ENCODE measurements at places on chromosomes 7 and 10. TPM values are rescaled to one million over a fixed set of nuclear protein-coding genes. Genes with fewer than 3 reads are reported as not detected.
A peak's percentile ranks its signal among the peaks of the same experiment; 100 is the strongest.

SEMA3A gene
- total RNA-seq: 0.75 TPM

TFR2 gene
- not detected for total RNA-seq

CNPY1 gene
- total RNA-seq: not detected

NPTX2 gene
- total RNA-seq: 44.2 TPM

ARID5B gene
- total RNA-seq: 92.5 TPM

ZEB1 gene
- 77.3 TPM for total RNA-seq

ZNF488 gene
- not detected for total RNA-seq

GPRIN2 gene
- total RNA-seq: 6.3 TPM

RARRES2 gene
- 144 TPM for total RNA-seq

DNA sequence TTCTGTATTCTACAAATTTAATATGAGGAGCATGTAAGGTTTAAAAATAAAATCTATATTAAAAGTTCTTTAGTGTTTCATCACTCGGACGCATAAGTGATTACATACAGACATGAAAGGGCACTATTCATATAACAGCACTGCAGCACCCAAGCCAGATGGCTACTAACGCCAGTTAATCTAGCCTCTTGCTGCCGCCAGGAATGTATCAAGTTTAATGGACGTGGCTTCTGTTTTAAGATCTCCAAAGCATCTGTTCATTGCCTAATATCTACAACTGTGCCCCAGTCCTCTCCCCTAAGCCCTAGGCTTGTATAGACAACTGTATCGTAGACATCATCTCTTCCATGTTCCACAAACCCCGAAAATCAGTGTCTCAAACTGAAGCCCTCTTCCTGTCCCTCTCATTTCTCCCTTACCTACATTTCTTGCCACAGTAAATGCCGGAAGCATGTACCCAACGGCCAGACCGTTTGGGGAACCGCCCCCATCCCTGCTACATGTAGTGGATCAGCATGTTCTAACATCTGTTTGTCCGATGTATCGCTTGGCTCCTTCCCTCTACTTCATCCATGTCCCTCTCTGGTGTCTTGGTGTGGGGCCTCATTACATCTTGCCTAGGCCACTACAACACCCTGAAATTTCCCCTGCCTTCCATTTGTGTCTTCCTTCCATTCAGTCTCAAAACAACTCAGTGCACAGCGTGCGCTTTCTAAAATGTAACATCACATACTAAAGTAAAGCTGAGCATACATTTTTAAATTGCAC, 147.5 kb upstream of the RSU1 start:
- no peaks in the 10 kb centered on the region for H3K36me3 ChIP-seq
- DNase-seq: no peak
- H3K27me3 ChIP-seq: no peaks in the 10 kb centered on the region
- no peak overlapping the region for H3K27ac ChIP-seq

GRCh38 chr7:30448461-30449189, 30.0 kb downstream of the NOD1 start:
- no peak overlapping the region for H3K4me3 ChIP-seq
- H3K4me1 ChIP-seq: no peaks in the 10 kb centered on the region

DNA sequence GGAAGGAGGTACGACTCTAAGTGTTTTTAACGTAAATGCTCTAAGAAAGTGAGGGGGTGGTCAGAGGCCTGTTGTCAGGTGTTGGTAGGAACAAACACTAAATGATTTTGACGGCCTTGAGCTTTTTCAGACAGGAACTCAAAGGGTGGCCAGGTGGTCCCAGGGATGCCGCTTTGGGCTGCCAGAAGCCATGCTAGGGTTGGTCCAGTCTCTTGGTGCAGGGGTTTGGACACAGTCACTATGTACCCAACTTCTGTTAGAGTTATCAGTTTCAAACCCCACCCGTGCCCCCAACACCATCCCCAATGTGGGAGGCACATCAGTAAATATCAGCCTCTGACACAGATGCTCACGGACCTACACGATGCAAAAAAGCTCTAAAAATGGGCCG, 9.3 kb downstream of the ATP6V0E2 start:
- H3K27ac ChIP-seq: no peak overlapping the region
- H3K4me1 ChIP-seq: peaks cover 6% of the 10 kb centered on the region
- peaks cover 6% of the 10 kb centered on the region for H3K36me3 ChIP-seq
- no peak for DNase-seq

DNA sequence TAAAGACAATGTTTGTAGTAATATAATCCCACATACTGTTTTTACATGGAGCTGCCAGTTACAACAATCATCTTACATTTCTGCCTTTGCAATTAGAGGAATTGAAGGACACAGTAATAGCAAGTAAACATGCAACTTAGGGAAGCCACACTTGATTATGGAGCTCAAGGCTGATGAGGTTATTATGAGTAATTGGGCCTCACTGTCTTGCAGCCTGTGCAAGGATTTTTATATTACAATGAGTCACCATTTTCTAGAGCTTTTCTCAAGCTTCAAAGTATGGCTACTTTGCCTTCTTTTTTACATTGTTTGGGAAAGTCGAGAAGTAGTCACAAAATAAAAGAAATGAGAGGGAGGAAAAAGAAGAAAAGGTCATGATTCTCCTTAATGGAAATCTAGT, 226.4 kb downstream of the KIAA1217 start:
- H3K36me3 ChIP-seq: no peaks in the 10 kb centered on the region
- no peak overlapping the region for H3K27ac ChIP-seq
- no peak overlapping the region for H3K4me3 ChIP-seq
- H3K4me1 ChIP-seq: no peaks in the 10 kb centered on the region

- no peaks in the 10 kb centered on the region for H3K27me3 ChIP-seq
- H3K4me3 ChIP-seq: no peak overlapping the region
- H3K36me3 ChIP-seq: no peaks in the 10 kb centered on the region
- H3K4me1 ChIP-seq: no peaks in the 10 kb centered on the region
- DNase-seq: no peak
- no peak overlapping the region for H3K27ac ChIP-seq
These were observed 6.6 kb upstream of the TARP start for GRCh38 chr7:38280000-38280399.

- H3K4me3 ChIP-seq: no peak overlapping the region
- no peaks in the 10 kb centered on the region for H3K27me3 ChIP-seq
- H3K27ac ChIP-seq: no peak overlapping the region
- DNase-seq: no peak
- peaks cover 10% of the 10 kb centered on the region for H3K36me3 ChIP-seq
These were observed 59.1 kb downstream of the CDC123 start for GRCh38 chr10:12255048-12255447.

GRCh38 chr10:73969224-73969841, 28.6 kb upstream of the VCL start:
- H3K27me3 ChIP-seq: no peaks in the 10 kb centered on the region
- H3K27ac ChIP-seq: peak overlapping the region; percentile 11
- no peak overlapping the region for H3K4me3 ChIP-seq
- no peak for DNase-seq
- peaks cover 11% of the 10 kb centered on the region for H3K4me1 ChIP-seq

- no peak overlapping the region for H3K27ac ChIP-seq
- no peak overlapping the region for H3K4me3 ChIP-seq
- H3K4me1 ChIP-seq: no peaks in the 10 kb centered on the region
- H3K36me3 ChIP-seq: no peaks in the 10 kb centered on the region
- H3K27me3 ChIP-seq: no peaks in the 10 kb centered on the region
These were observed 152.2 kb downstream of the TMEM178B start for GRCh38 chr7:141225916-141226618.

- peak; percentile 52 for DNase-seq
- no peak overlapping the region for H3K27ac ChIP-seq
- no peaks in the 10 kb centered on the region for H3K4me1 ChIP-seq
These were observed 128.4 kb downstream of the DNAJB6 start for GRCh38 chr7:157464971-157465886.

GRCh38 chr10:59668096-59668495, 41.6 kb downstream of the SLC16A9 start:
- no peaks in the 10 kb centered on the region for H3K36me3 ChIP-seq
- no peaks in the 10 kb centered on the region for H3K27me3 ChIP-seq
- DNase-seq: no peak
- no peaks in the 10 kb centered on the region for H3K4me1 ChIP-seq
- H3K4me3 ChIP-seq: no peak overlapping the region
- H3K27ac ChIP-seq: no peak overlapping the region

- H3K4me3 ChIP-seq: no peak overlapping the region
- H3K27ac ChIP-seq: no peak overlapping the region
- H3K36me3 ChIP-seq: peaks cover 8% of the 10 kb centered on the region
- no peak for DNase-seq
These were observed 17.1 kb downstream of the ENTPD7 start for GRCh38 chr10:99676426-99676825.

DNA sequence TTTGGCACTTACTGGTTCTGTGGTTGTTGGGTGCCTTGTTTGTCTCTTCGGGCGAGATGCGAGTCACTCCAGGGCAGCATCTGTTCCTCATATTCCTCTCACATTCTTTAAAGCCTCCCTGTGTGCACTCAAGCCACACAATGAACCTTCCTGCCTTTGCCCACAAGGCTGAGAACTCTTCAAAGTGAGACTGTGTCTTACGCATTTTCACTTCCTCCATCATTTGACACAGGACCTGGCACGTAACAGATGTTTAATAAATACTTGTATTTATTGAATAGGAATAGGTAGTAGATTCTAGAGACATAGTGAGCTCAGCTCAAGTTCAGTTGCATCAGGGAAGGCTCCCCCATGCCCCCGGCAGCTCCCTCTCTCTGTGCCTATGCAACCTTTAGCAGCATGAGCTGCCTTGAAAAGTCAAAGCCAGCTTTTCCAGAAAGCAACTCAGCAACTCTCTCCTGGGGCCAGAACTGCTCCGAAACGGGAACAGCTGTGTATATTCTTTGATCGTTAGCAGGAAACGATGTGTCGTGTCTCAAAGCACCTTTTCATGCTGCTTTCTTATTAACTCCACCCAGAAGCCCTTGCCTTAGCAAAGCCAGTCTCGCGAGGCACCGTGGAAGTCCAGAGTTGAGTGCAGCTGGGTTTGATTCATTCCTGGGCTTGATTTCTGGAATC, 97.5 kb downstream of the PFKFB3 start:
- H3K4me1 ChIP-seq: peaks cover 20% of the 10 kb centered on the region
- no peaks in the 10 kb centered on the region for H3K36me3 ChIP-seq
- no peak overlapping the region for H3K4me3 ChIP-seq
- peak overlapping the region; percentile 23 for H3K27ac ChIP-seq
- H3K27me3 ChIP-seq: no peaks in the 10 kb centered on the region

GRCh38 chr10:17816199-17816598, 7.1 kb downstream of the MRC1 start:
- no peaks in the 10 kb centered on the region for H3K36me3 ChIP-seq
- H3K4me1 ChIP-seq: no peaks in the 10 kb centered on the region
- no peak for DNase-seq
- H3K27me3 ChIP-seq: no peaks in the 10 kb centered on the region
- no peak overlapping the region for H3K27ac ChIP-seq

- no peaks in the 10 kb centered on the region for H3K36me3 ChIP-seq
- H3K27ac ChIP-seq: peak overlapping the region; percentile 59
- peaks cover 7% of the 10 kb centered on the region for H3K4me1 ChIP-seq
- no peak for DNase-seq
These were observed 32.8 kb downstream of the CCNY start for GRCh38 chr10:35369049-35369611.

GRCh38 chr10:23373156-23373555, 28.6 kb upstream of the C10orf67 start:
- H3K36me3 ChIP-seq: no peaks in the 10 kb centered on the region
- H3K27me3 ChIP-seq: no peaks in the 10 kb centered on the region
- H3K27ac ChIP-seq: no peak overlapping the region

GRCh38 chr7:87113077-87113476, 39.2 kb upstream of the DMTF1 start:
- H3K36me3 ChIP-seq: no peaks in the 10 kb centered on the region
- H3K27me3 ChIP-seq: no peaks in the 10 kb centered on the region
- no peaks in the 10 kb centered on the region for H3K4me1 ChIP-seq
- H3K4me3 ChIP-seq: no peak overlapping the region
- no peak overlapping the region for H3K27ac ChIP-seq
- DNase-seq: no peak

GRCh38 chr7:98458090-98458875, 57.4 kb upstream of the BAIAP2L1 start:
- DNase-seq: no peak
- no peaks in the 10 kb centered on the region for H3K36me3 ChIP-seq
- H3K27ac ChIP-seq: no peak overlapping the region
- no peaks in the 10 kb centered on the region for H3K4me1 ChIP-seq
- H3K27me3 ChIP-seq: no peaks in the 10 kb centered on the region
- H3K4me3 ChIP-seq: no peak overlapping the region

DNA sequence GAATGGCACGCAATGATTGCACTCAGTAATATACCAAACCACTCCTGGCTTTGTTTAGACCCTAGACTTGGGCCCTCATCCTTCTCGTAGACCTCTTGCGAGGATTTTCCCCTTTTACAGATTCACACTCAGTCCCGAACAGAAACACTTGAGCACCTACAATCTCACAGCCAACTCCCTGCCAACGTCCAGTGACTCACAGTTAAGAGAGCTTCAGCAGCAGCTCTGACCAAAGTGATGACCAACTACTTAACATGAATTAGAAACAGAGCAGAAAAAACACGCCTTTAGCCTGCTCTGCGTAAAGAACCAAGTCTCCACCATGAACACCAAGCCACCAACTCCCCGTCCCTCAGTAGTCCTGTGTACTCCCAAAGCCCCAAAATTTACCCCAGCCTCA, 2.2 kb downstream of the DNAJC30 start:
- DNase-seq: no peak
- H3K27me3 ChIP-seq: no peaks in the 10 kb centered on the region
- peaks cover 23% of the 10 kb centered on the region for H3K4me1 ChIP-seq
- no peak overlapping the region for H3K27ac ChIP-seq
- H3K4me3 ChIP-seq: no peak overlapping the region

DNA sequence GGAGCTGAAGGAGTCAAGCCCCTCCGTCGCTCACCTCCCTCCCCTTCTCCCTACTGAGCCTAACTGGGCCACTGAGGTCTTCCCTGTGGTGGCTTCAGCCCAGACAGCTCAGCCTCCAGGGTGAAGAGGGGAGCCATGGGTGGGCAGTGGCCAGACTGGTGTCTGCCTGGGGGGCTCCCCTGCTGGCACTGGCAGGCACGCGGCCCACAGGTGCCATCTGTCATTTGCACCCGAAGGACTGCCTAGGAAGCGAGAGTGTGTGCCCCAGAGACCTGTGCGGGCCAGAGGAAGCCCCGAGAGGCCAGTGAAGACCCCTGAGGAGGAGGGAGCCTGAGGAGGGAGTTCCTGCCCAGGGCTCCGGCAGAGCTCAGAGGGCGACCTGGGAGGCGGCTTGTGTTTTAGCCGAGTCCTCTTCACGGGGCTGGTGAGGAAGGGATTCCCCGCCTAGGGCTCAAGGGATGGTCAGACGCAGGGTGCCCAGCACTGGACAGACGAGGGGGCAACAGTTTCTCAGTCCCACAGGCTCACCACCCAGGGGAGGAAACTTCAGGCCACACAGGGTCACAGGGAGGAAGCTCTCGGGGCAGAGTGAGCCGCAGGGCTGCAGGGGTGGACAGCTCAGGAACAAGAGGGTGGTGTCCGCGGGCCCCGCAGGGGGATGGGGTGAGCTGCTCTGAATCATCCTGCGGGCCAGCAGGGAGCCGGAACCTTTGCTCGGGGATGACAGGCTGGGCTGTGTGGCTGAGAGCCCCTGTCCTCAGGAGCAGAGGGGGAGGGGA, 76.2 kb upstream of the PPP2R2D start:
- no peaks in the 10 kb centered on the region for H3K27me3 ChIP-seq
- no peaks in the 10 kb centered on the region for H3K36me3 ChIP-seq
- H3K4me3 ChIP-seq: no peak overlapping the region
- no peak overlapping the region for H3K27ac ChIP-seq

- no peaks in the 10 kb centered on the region for H3K4me1 ChIP-seq
- DNase-seq: no peak
- no peak overlapping the region for H3K4me3 ChIP-seq
- no peak overlapping the region for H3K27ac ChIP-seq
- H3K27me3 ChIP-seq: no peaks in the 10 kb centered on the region
These were observed 13.7 kb upstream of the GFRA1 start for GRCh38 chr10:116286626-116287200.

Data from ascending aorta (tissue), 2 donors.